ENCODE measurements at places on chromosomes 4 and X.

- no peak for DNase-seq
Measured at GRCh38 chr4:126718136-126718535, 914.6 kb upstream of the INTU start.

DNA sequence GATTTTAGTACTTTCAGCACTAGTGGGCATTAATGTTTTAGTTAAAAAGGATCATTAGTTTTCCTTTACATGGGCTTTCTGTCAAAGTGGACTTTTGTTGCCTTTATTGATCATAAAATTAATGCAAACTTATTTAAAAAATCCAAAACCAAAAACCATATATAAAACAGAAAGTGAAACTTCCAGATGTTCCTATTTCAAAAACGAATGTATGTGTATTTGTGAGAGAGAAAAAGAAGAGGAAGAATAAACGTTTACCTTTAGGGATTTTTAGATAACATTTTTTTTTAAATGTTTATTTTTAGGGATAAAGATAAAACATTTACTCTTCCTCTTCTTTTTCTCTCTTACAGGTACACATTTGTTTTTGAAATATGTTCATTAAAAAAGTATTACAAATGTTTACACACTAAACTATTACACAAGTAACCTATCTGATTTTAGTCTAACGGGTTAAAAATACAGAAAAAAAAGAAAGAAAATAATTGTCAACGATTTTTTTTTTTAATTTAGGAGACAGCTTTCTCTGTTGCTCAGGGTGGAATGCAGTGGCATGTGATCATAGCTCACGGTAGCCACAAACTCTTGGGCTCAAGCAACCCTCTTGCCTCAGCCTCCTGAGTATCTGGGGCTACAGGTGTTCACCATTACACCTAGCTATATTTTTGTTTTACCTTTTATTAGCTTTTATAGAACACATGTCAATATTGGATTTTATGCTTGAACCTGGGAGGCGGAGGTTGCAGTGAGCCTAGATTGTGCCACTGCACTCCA, 16.8 kb upstream of the COX18 start:
- DNase-seq: no peak

- DNase-seq: no peak
Measured at GRCh38 chrX:11374570-11374969, 81.4 kb downstream of the AMELX start.

GRCh38 chr4:33064238-33064637, 2344.1 kb downstream of the PCDH7 start:
- DNase-seq: no peak

DNA sequence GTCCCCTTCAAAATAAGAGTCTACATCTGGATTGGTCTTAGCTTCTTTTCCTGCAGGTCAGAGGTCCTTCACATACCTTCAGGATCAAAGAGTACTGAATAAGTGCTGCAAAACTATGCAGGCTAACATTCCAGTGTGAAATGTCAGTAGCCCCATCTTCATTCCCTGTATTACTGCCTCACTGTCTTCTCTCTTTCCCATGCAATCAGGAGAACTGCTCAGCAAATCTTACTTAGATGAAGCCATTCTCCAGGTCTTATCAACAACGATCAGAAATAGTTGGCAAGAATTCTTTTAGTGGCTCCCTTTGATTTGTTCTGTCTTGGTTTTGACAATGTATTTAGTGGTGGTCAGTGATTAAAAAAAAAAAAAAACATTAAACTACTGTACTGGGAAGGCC, 26.0 kb upstream of the IQCM start:
- DNase-seq: no peak

GRCh38 chr4:124694306-124694705, 18.2 kb downstream of the ANKRD50 start:
- DNase-seq: no peak

GRCh38 chr4:47221721-47222120, 190.4 kb downstream of the GABRB1 start:
- DNase-seq: no peak

- no peak for DNase-seq
Measured at GRCh38 chr4:169058312-169058711, 48.3 kb upstream of the CBR4 start.

DNA sequence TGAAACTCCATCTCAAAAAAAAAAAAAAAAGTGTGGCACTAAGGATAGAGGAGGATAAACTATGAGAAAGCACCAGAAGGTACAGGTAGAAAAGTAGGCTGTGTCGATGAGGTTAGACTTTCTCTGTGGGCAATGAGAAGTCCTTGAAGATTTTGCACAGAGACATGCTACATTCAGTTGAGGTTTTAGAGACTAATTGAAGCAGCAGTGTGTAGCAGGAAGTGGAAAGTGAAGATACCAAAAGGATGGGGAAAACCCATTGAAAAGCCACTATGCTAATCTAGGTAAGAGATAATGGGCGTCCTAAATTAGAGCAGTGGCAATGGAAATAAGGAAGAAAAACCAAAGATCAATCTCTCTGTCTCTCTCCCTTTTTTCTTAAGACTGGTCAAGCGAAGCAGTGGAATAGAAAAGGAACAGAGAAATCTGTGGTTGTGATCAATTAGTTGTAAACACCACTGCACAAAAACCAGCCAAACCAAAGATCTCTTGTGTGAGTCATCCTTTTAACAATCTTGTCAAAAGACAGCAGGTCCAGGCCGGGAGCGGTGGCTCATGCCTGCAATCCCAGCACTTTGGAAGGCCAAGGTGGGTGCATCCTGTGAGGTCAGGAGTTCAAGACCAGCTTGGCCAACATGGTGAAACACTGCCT, 3.5 kb downstream of the SPINK2 start:
- no peak for DNase-seq

DNA sequence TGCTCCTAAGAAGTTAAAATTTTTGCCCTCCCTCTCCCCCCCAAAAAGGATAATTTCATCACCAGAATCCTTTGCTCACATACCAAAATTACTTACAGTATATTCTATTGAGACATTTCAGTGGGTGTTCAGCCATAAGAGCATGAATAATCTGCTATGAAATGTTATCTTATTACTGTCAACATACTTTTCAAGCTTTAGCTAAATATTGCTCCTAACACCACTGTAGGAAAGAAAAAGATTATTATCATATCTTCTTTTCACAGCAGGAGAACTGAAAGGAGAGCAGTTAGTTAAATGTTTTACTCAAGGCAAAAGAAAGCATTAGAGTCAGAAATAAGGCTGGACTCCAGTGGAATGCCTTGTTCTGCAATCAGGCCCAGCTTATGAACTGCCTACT, 231.0 kb upstream of the GYPA start:
- no peak for DNase-seq

DNA sequence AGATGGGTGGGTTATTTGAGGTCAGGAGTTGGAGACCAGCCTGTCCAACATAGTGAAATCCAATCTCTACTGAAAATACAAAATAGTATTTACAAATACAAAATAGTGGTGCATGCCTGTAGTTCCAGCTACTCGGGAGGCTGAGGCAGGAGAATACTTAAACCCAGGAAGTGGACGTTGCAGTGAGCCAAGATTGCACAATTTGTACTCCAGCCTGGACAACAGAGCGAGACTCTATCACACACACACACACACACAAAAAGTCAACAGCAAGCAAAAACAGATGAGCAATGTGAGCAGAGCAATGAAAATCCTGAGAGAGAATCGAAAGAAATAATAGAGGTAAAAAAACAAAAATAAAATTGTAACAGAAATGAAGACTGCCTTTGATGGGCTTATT, 168.8 kb downstream of the PCDH18 start:
- DNase-seq: no peak

- DNase-seq: no peak
Measured at GRCh38 chr4:105093975-105094374, 52.7 kb upstream of the TET2 start.

GRCh38 chr4:78720994-78721677, 55.0 kb upstream of the BMP2K start:
- no peak for DNase-seq

DNA sequence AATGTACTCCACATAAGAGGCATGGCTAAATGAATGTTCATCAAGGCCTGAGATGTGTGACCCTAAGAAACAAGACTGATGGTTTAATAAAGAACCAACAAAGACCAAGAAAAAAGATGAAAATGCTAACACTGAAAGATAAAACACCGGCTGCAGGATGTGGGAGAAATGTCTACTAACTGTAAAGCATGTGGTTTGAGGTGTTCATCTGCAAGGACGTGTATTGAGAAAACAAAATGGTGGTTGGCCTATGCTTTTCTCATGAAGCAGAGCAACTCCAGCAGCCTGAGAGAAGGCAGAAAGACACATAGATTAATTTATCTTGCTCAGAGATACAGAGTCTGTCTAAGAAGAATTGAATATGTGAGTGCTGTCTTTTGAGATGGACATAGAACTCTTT, 109.3 kb downstream of the KDR start:
- no peak for DNase-seq

- no peak for DNase-seq
Measured at GRCh38 chr4:179607003-179607402, 2164.8 kb upstream of the AGA start.

DNA sequence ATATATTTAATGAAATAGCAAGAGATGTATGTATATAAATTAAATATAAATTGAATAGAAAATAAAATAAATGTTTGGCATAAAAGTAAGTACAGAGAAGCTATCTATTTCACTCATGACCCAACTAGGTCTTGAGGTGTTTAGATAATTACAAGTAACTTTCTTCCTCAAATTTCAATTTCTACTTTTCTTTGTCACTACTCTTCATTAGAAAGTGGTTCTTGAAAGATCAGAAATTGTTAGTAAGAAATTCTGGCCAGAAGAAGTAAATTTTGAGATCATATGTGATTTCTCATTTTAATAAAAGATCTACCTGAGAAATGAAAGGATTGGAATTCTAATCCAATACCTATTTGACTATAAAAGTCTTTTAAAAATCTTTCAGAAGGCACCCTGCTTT, 126.9 kb downstream of the BTC start:
- DNase-seq: no peak

DNA sequence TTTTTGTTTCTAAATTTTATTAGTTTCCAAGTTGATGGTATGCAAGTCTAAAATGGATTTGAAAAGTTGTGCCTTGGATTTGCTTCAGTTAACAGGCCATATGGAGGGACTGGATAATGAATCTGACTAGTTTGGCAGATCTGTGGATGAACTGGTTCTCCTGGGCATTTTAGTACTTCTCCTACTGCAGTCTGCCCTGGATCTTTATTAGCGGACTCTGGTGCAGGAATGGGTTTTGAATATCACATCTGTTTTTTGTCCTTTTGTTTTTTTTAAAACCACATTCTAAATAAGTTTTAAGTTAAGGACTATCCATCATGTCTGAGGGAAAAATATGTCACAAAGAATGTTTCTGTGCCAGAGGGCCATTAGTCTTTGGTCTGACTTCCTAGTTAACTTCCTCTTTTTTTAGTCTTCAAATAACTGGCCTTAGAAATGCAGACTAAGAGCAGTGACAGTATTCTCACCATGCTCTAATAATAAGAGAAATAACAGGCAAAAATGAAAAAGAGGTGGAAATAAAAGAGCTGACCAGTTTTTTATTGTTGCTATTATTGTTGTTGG, 13.9 kb upstream of the DCK start:
- DNase-seq: no peak

GRCh38 chr4:94504545-94504944, 52.8 kb downstream of the PDLIM5 start:
- DNase-seq: no peak

DNA sequence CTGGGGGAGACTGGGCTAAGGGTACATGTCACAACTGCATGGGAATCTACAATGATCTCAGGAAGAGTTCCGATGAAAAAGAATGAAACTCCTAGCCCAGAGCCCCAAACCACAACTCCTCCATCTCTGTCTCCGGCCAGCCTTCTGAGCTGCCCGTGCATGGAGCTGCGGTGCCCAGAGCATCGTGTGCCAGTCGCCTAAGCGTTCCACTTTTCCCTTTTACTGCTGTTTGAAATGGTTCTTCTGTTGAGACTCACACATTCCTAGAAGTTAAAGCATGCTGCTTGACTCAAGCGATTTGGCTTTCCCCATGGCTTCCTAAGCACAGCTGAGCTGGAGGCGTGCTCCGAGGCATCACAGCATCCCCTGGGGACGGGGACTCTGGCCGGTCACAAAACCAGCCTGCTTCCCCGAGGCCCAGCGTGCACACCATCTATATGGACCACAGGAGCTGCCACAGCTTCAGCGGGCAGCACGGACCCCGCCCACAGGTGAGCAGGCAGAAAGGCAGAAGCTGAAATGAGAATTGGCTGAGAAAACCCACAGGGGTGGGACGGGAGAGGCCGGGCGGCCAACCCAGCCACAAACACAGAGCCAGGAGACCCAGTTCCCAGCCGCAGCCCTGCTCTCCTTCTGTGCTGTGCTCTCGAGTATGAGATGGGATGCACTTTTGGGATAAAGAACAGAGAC, 5.0 kb downstream of the CCNQ start:
- DNase-seq: no peak

- no peak for DNase-seq
Measured at GRCh38 chr4:24655971-24656370, 71.6 kb upstream of the DHX15 start.

DNA sequence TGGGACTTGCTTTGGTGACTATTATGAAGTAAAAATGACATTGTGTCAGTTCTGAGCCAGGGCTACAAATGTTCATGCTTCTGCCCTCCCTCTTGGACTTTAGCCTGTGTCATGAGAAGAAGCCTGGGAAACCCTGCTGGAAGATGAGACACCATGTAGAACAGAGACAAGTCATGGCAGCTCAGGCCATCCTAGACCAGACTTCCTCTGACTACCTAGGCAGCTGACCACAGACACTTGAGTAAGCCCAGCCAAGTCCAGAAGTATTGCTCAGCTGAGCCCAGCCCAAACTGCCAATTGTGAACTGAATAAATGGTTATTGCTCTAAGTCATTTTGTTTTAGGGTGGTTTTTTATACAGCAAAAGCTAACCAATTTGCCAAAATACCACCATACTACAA, 467.6 kb upstream of the CNKSR2 start:
- DNase-seq: no peak

DNA sequence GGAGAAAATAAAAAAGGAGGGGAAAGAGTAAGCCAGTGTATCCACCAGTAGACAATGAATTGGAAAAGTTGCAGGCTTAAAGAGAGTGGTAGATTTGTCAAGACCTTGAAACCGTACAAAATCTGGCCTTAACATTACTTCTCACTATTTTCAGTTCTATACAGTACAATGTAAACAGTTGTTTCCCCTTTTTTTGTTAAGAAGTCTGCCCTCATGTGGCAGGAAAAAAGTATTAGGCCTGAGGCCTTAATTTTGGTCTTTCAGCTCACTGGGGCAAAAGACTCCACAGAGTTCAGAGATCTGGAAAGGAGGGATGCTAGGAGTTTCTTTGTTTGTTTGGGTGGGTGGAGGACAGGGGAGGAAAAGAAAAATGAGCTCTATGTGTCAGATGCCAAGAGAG, 92.8 kb upstream of the CCDC160 start:
- no peak for DNase-seq

- DNase-seq: no peak
Measured at GRCh38 chr4:138958519-138958918, 57.1 kb upstream of the NOCT start.

DNA sequence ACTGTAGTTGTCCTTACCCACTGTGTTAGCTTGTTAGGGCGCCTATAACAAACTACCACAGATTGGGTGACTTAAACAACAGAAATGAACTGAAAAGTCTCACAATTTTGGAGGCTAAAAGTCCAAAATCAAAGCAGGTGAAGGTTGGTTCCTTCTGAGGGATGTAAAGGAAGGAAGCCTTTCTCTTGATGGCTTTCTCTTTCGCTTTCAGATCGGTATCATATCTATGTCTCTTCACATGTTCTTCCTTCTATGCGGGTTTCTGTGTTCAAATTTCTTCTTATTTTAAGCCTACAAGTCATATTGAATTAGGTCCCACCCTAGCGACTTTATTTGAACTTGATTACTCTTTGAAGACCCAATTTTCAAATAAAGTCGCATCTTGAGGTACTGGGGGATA, 118.6 kb downstream of the CPXCR1 start:
- DNase-seq: no peak

Data from SW 1271 (cell line).